ENCODE measurements at places on chromosomes 2 and 18. TPM values are rescaled to one million over a fixed set of nuclear protein-coding genes. Genes with fewer than 3 reads are reported as not detected.

Gene DSC2
- not detected for total RNA-seq

Gene CNGA3
- total RNA-seq, result not detected

Gene SLC40A1
- 5.7 TPM for total RNA-seq

Gene LYG1
- total RNA-seq, result 0.35 TPM

Gene SLC30A3
- 16.7 TPM for total RNA-seq

Gene SERPINB5
- total RNA-seq, result not detected

Gene KLHL14
- total RNA-seq, result not detected

Gene MYO3B
- not detected for total RNA-seq

Gene ALK
- not detected for total RNA-seq

Gene SOWAHC
- total RNA-seq, result 3.6 TPM

Gene SLC4A3
- total RNA-seq, result 0.21 TPM

Gene LMAN2L
- 18.2 TPM for total RNA-seq

Gene POTEI
- total RNA-seq, result 0.16 TPM

Gene ABCG8
- total RNA-seq, result not detected

Gene RNU2-63P
- total RNA-seq, result not detected

Gene CYRIA
- 38.4 TPM for total RNA-seq

Gene ANKRD23
- 2.4 TPM for total RNA-seq

Gene LCT
- total RNA-seq, result 0.07 TPM

Gene RAX
- total RNA-seq, result not detected

Gene ATP6V1B1
- 0.77 TPM for total RNA-seq

Gene IL1B
- total RNA-seq, result not detected

Gene DCDC2C
- total RNA-seq, result not detected

Gene SCTR
- total RNA-seq, result not detected

Gene CTNNA2
- total RNA-seq, result not detected

Gene RTTN
- total RNA-seq, result 16.7 TPM

Gene CSRNP3
- not detected for total RNA-seq

Gene PSMA8
- total RNA-seq, result not detected

Gene ANKRD30BL
- not detected for total RNA-seq

Gene TMEM37
- 2.9 TPM for total RNA-seq

Gene FOXI3
- total RNA-seq, result not detected

Gene EFHD1
- not detected for total RNA-seq

Gene BIN1
- total RNA-seq, result 36.9 TPM

Gene ASNSD1
- total RNA-seq, result 41.9 TPM

Gene EIPR1
- 30.8 TPM for total RNA-seq

Gene SLC5A7
- total RNA-seq, result not detected

Gene OSR1
- not detected for total RNA-seq

Gene CHRNG
- total RNA-seq, result not detected

Gene COX5B
- total RNA-seq, result 167 TPM

Gene NLRC4
- total RNA-seq, result not detected
